ENCODE measurements at places on chromosomes 13 and 19. TPM values are rescaled to one million over a fixed set of nuclear protein-coding genes. Genes with fewer than 3 reads are reported as not detected.

The CYP4F8 gene
- total RNA-seq, result 0.84 TPM

The NLRP4 gene
- 0.10 TPM for total RNA-seq

The KLK12 gene
- not detected for total RNA-seq

The DCT gene
- 0.17 TPM for total RNA-seq

The F2RL3 gene
- 0.33 TPM for total RNA-seq

The SULT2B1 gene
- 0.21 TPM for total RNA-seq

The MRI1 gene
- 12.7 TPM for total RNA-seq

The FFAR2 gene
- total RNA-seq, result 0.52 TPM

The ZNF256 gene
- total RNA-seq, result 3.6 TPM

The CLEC17A gene
- not detected for total RNA-seq

GRCh38 chr13:57763689-57764088 lies 132.1 kb downstream of the PCDH17 start:
- ATAC-seq, result no peak

DNA sequence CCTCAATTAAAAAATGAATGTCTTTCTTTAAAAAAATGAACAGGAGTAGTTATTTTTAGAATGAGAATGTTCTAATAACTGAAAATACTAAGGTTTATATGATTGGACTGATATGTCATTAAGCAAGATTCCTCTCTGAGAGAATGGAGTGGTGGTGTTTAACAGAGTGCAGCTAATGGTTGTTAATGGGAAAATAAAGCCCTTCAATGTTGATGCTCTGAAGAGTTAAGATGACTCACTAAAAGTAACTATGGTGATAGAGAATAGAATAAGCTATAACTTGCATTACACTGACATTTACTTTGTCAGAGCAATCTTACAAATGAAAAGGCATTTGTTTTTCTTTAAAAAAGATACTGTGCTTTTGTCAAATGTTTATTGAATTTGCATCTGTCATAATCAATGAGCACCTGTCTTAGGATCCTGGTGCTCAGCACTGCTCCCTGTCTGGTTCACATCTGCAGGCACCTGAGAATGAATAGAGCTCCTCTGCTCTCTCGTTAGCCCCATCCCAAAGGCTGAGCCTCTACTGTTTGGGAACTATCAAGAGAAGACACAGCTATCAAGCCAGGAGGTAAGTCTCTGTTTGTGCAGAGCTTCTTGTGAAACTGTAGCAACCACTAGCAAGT lies 15.1 kb downstream of the PABPC3 start:
- peak; percentile 85 for ATAC-seq

DNA sequence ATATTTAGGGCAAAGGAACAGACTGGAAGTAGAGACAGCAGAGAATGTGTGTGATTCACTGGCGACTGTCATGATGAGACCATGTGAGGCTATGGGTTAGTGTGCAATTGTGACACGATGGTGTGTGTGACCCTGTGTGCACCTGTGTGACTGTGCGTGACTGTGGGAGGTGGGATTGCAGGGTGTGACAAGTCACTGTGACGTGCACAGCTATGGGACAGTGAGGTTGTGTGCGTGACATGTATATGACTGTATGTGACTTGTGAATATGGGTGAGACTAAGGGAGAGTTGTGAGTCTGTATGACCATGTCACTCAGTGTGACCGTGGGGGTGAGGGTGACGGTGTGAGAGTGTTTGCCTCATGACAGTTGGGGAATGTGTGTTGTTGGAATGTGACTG lies 3.4 kb upstream of the GIPR start:
- ATAC-seq, result no peak

DNA sequence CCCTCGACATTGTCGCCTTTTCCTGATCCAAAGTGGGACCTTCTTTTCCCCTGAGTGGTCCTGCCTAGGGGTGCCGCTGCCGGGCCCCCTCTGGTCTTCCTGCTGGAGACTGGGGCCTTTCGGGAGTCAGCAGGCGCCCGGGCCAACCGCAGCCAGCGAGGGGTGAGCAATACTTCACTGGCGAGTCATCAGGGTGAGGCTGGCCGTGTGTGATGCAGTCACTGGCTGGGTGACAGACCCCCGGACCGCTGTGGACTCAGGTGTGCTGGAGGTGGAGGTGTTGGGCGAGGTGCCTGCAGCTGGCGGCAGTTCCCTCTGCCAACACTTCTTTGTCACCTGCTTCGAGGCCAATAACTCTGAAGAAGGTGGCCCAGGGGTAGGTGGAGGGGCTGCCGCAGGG lies 1.5 kb upstream of the CGB5 start:
- ATAC-seq, result no peak

- ATAC-seq, result no peak
These were observed 25.7 kb upstream of the WASF3 start for GRCh38 chr13:26531742-26532141.

DNA sequence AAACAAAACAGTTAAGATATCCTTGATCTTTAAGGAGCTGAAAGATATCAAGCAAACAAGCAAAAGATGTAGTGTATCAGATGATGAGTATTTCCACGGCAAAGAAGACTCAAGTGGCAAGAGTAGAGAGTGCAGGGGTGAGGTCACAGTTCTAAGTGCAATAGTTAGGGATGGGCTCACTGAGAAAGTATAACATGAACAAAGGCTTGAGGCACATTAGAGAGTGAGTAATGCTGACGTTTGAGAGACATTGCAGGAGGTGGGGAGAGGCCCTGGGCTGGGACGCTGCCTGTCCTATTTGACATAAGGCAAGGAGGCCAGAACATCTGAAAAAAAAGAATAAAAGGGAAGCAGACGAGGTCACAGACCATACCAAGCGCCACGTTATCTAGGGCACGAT lies 1.4 kb downstream of the DUXA start:
- ATAC-seq, result no peak

DNA sequence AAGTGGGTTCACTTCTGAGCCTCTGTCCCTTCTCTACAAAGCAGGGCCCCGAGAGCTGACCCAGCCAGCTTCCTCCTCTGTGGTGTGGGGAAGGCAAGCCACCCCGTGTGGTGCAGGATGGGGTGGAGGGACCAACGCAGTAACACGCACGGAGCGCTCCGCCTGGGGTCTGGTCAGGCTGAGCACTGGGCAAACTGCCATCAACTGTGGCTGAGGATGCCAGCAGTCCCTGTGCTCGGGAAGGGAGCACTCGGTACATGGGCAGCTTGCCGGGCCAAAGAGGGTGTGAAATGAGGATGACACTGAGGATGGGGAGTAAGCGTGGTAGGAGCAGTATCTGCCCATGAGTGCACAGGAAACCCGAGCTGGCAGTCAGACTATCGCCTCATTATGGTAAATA lies 7.6 kb upstream of the GMIP start:
- no peak for ATAC-seq

- ATAC-seq, result no peak
These were observed 4.7 kb upstream of the ZNF444 start for GRCh38 chr19:56136362-56136761.

DNA sequence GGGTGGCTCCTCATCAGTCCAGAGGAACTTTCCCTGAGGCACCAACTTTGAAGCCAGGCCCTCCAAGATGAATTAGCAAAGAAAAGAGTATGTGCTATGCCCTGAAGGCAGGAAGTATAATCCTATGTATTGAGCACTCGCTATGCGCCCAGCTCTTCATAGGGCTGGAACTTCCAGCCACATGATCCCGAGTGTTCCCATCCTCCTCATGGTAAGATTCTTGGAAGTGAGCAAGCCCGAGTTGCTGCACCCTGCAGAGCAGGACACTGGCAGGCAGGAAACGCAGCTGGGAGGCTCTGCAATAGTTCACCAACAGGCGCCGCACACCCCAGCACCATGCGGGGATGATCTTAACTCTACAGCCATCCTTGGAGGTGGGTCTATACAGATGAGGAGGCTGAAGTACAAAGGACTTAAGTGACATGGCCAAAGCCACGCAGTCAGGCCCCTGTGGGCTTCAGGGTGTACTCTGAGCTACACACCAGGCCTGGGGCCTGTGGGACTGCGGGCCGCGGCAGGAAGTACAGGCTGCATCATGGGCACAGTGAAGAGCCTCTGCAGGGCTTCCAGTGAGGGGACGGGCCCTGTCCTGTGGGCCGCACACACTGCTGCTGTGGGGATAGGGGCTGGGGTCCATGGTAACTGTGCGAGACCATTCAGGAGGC lies 25.1 kb downstream of the C19orf47 start:
- ATAC-seq, result no peak

GRCh38 chr19:45090034-45090433 lies 2.9 kb upstream of the PPP1R37 start:
- ATAC-seq, result no peak

GRCh38 chr13:32857689-32858088 lies 158.5 kb upstream of the KL start:
- no peak for ATAC-seq

DNA sequence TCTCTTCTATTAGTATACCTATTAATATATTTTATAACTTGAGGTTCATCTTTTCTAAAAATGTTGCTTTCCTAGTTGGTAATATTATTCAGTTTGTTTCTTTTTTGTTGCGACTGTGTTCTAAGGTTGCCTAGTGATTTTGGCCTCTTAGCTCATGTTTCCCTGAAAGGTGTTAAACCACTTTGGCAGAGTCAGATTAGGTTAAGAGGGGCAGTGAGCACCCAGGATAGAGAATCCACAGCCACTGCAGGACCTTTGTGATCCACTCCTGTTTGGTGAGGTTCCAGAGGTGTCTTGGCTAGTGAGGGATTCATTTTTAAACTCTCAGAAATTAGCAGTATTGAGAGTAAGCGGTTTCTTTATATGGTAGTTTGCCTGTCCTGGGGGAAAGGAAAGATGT lies 14.9 kb upstream of the GPR18 start:
- no peak for ATAC-seq

GRCh38 chr13:75566658-75567057 lies 17.1 kb downstream of the UCHL3 start:
- ATAC-seq, result no peak

- ATAC-seq, result no peak
These were observed 825 bp upstream of the CARM1 start for GRCh38 chr19:10870501-10870954.

GRCh38 chr13:26784704-26785639 lies 24.4 kb upstream of the GPR12 start:
- no peak for ATAC-seq

- ATAC-seq, result no peak
These were observed 56.5 kb downstream of the GADD45B start for GRCh38 chr19:2532252-2533071.
